Stimulated activated memory B cell treated with anti-CD40 and anti-IgM and Interleukin-4, amounts not matched to agents 10 μg/mL and 1 μg/mL and 100 μg/mL, for 72 hours (primary cell): ENCODE measurements at places on chromosomes 7 and 10.

DNA sequence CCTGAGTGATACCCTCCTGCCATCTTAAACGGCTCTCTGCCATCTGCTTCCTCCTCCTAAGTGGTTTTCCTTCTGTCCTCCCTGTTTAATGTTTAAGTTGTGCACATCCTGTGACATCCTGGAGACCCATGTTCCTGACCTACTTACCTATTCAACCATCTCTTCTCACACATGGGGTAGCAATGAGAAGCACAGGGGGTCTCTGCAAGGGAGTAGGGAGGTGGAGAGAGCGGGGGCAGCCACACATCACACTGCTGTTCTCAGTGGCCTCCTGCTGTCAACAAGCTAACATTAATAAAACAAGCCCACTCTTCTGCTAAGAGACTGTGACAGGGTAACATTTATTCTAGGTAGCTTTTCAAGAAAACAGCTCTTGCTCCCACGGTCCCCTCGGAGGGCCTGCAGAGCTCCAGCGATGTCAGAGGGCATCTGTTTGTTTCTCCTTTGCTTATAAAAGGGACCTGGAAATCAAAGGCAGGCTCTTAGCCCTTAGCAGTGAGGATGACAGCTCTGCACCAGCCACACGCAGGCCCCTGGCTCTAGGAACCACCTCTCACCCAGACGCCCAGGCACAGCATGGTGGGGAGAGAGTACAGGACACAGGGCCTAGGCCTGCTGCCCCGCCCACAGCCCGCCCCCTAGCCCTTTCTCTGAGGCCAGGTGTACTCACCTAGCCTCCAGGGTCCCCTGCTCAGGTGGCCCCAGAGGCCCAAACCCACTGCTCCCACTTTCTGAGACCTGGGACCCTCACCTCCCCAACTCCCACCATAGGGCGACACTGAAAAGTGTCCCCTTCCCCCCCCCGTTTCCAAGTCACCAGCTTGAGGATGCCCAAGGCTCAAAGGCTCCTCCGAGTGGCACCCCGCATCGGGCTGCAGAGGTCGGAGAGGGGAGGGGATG lies 943 bp upstream of the SLC18A2 start:
- ATAC-seq, result no peak

DNA sequence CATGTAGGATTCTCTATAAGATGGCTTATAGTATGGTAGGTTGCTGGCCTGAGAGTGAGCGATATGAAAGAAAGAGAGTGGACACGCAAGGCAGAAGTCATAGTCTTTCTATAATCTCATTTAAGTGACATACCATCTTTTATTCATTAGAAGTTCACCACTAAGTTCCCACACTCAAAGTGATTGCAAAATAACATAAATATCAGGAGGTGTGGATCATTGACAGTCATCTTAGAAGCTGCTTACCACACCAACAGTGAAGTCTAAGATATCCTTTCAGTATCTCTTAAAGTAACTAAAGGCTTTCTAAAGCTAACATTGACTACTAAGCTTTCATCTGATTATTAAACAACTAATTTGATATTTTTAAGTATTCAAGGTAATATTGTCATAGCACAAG lies 36.9 kb upstream of the GNAI1 start:
- ATAC-seq, result no peak

DNA sequence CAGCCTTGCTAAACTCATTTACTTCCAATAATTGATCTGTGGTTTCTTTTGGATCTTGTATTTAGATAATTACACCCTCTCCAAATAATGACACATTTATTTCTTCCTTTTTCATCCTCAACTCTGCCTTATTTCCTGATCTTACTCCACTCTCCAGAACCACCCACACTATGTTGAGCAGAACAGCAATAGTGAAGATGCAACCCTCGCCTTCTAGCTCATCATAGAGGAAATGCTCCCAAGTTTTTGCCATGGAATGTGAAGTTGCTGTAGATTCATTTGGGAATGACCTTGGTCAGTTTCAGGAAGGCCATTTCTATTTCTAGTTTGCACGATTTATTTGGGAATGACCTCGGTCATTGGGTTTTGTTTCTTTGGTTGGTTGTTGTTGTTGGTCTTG lies 314.0 kb downstream of the PAXIP1 start:
- no peak for ATAC-seq

DNA sequence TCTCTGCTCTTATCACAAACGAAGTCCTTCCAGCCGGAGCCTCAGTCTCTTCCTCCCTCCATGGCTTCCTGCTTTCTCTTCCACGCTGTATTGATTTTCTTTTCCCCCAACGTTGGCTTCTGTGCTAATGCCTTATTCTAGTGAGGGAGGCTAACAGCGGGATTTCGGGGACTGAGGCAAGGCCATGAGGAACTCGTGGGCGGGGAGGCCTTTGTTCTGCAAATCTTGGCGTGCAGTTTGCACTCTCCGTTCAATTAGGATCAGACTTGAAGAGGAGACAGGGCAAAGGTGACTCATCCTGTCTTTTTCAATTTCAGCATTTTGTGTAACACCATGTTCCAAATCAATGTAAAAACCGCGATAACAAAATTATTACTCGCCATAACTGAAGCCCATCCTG lies 25.3 kb downstream of the EN2 start:
- no peak for ATAC-seq

- no peak for ATAC-seq
Observed at GRCh38 chr10:75569506-75569905, 138.1 kb downstream of the LRMDA start.

GRCh38 chr7:21960922-21961321 lies 15.2 kb upstream of the CDCA7L start:
- no peak for ATAC-seq

DNA sequence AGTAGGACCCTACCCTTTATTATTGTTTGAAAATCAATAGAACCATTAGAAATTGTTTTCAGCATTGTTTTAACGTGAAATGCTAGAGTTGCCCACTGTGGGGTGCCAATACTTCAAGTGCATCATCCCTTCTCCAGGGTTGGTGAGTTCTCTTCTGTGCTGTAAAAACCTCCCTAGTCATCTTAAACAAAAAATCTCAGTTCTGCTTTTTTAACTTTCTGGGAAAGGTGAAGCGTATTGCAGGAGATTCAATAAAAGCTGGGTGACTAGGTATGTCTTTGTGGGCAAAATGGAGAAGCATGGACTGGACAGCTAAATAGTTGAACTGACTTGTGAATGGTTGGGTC lies 699.1 kb downstream of the SUGCT start:
- no peak for ATAC-seq

DNA sequence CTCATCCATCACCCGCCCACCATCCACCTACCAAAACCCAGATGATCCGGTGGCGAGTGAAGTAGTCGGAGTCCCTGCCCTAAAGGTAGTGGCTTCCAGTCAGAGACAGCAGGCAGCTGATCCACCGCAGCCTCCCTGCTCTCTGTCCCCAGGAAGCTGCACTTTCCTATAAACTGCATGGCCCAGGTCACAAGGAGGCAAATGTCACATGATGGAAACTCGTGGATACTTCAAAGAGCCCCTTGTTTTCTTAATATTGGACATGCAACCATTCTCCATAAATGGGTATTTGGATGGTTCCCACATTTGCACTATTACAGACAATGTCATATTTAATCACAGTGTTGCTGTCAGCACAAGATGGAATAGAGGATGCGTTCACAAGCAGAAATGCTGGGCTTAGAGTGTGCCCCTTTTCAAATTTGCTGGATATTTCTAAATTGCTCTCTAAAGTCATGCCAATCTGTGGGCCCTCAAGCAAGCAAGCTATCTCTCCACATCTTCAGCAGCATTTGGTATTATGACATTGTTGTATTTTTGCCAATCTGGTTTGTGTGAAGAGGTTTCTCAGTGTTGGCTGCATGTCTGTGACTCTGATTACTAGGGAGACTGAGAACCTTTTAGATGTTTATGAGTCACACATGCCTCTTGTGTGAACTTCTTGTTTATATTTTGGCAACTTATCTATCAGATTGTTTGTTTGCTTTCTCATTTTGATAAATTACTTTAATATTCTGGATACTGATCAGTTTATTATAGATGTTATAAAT lies 822.0 kb downstream of the TNS3 start:
- ATAC-seq, result no peak

DNA sequence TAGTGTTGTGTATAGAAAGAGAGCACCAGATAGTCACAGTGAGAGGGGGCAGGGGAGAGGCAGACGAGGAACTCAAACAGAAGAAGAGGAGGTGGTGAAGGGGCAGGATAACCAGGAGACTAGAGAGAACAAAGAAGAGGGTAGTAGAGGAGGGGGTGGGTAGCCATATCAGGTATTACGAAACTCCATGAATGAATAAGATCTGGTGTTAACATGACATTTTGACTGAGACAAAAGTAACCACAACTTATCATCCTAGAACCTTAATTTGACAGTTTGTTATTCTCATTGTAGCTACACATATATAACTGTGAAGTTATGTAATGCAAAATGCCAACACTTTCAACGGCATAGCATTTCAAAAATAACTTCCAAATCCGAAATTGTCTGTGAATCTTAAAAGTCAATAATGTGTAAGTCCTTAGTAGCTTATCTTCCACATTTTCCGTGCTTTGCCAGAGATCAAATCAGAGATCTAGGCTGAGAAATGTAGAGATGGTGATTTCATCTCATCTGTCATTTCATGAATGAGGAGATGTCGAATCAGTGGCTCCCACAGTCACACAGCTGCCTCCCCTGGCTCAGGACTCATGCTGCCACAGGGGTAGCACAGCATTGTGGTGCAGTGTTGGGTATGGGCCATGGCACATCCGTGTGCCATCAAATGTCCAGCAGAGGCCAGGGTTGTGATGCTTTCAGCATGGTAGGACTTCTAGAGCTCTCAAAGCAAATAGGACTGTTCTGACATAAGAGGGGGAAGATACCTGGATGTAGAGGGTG lies 202.1 kb downstream of the HECW1 start:
- no peak for ATAC-seq

GRCh38 chr7:2903682-2904162 lies 59.6 kb upstream of the GNA12 start:
- ATAC-seq, result no peak

GRCh38 chr10:23148214-23148613 lies 43.9 kb upstream of the PTF1A start:
- ATAC-seq, result no peak

DNA sequence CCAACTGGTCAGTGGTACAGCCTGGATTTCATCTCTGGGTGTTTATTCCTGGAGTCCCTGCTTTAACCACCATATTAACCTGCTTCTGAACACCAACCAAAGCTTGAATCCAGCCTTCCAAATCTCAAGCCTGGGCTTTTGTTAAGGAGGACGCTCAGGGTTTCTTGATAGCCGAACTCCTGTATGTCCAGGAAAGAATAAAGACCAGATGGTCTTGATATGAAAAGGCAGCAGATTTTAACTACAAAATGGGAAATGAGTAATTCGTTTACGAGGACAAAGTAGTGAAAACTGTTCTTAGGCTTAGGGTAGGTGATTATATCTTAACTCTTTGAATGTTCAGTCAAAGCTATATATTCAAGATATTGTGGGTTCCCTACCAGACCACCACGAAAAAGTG lies 129.1 kb upstream of the INSYN2A start:
- ATAC-seq, result no peak

DNA sequence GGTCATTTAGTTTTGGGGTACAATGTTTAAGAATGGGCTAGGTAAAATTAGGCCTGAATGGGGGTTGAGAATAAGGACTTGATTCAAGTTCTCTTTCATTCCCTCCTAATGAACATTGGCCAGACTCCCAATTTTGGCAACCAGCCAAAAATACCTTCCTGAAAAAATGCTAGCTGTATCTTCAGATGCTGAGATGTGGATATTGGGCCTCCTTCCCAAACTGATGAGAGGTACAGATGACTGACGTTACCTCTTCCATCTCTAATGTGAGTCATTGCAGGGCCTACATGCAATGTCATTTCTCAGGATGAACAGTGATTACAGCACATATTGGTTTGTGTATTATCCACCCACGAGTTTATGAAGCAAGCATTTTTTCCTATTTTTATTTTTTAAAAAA lies 151.6 kb downstream of the SND1 start:
- no peak for ATAC-seq
